Activated naive CD4-positive, alpha-beta T cell treated with anti-CD3 and anti-CD28 coated beads for 36 hours (primary cell): ENCODE measurements at places on chromosomes 13 and 19. TPM values are rescaled to one million over a fixed set of nuclear protein-coding genes. Genes with fewer than 3 reads are reported as not detected.

NAPSA gene
- total RNA-seq: 40.2 TPM

LILRA6 gene
- total RNA-seq: not detected

PLIN4 gene
- not detected for total RNA-seq

DPY19L3 gene
- total RNA-seq: 11.1 TPM

SHANK1 gene
- not detected for total RNA-seq

SMARCA4 gene
- total RNA-seq: 88.6 TPM

PLIN5 gene
- 0.07 TPM for total RNA-seq

ZNF296 gene
- total RNA-seq: 1.4 TPM

HPN gene
- not detected for total RNA-seq

KLK12 gene
- not detected for total RNA-seq
